NCI-H187 (cell line): ENCODE measurements at places on chromosomes 2 and 18.

GRCh38 chr2:5951471-5951870, 259.3 kb downstream of the SOX11 start:
- no peak for DNase-seq

GRCh38 chr2:28442328-28442727, 49.7 kb downstream of the FOSL2 start:
- DNase-seq = no peak

DNA sequence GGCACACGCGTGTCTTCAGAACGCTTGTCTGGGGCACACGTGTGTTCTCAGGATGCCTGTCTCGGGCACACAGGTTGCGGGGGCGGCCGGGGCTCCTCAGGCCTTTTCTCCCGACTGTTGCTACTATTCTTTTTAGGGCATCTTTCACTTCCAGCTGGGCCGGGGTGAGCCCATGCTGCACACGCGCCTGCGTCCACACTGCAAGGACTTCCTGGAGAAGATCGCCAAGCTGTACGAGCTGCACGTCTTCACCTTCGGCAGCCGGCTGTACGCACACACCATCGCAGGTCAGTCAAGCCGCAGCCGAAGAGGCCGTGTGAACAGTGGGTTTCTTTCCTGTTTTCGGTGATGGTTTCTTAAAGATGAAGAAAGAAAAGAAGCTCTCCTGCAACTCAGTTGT, 25.0 kb downstream of the CTDP1 start:
- no peak for DNase-seq

DNA sequence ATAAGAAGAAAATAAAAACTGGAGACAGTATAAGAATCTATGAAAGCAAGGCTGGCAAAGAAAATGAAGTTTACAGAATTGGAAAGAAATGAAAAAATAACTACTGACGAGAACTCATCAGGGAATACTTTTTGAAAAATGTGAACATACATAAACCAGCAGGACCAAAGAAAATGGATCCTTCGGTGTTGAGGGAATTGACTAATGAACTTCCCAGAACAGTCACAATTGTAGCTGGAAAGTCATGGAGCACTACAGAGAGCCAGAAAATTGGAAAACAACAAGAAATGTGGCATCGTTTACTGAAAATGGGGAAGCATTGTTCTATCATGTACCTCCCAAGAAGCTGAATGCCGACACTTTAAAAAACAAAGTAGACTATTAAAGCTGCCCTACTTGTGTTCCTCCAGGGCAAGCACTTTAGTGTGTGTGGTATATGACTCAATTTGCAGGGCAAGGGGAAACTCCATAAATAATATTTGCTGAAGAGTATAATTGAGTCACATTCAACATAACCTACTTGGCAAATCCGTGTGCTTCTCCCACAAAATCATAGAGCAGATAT, 1221.6 kb upstream of the NRXN1 start:
- no peak for DNase-seq

DNA sequence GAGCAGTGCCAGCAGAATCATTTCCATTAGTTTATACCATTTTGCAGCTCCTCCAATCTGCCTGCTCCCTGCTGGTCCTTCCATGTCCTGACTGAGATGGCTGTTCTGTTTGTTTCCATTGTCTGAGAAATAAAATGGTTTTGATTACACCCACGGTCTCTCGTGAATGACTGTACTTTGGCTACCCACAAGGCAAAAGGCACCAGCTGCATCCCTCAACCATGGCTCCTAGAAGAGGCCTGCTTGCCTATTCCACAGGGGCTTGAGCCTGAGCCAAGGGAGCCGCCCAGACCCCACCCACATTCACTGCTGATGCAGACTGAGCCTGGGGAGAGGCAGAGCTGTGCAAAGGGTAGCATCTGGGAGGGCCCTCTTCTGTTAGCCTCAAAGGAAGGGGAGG, 31.2 kb downstream of the MARCHF4 start:
- DNase-seq = no peak

DNA sequence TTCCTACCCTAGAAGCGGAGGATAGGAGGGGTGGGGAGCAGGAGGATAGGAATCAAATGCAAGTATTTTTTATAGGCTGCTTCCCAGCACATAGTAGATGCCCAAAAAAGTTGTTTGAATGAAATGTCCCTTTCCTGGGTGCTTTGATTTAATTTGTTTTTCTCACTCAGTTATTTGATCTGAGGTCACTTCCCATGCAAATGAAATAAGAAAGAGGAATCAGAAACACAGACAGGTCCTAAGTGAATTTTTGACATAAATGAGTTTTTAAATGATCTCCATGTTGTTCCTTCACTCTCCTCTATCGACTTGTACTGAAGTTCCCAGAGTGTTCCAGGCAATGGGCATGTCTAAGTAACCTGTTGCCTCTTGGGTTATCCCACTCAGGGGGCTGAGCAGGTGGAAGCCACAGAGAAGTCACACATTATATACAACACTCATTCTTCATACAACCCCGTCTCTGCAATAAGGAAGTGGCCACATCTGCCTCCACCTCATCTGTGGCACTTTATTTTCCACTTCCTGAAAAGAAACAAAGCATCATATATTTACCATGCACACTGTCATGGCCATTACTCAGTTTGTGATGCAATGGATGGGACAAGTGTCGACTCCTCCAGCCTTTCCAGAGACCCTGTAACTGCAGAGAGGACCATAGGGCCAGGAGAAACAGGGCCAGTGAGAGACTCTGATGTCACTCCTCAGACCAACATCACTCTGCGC, 81.9 kb upstream of the ZNF397 start:
- no peak for DNase-seq

GRCh38 chr18:10353791-10354190, 100.6 kb upstream of the APCDD1 start:
- DNase-seq = no peak

GRCh38 chr2:161976917-161977316, 97.1 kb downstream of the DPP4 start:
- no peak for DNase-seq

GRCh38 chr2:226756131-226756530, 43.5 kb downstream of the IRS1 start:
- DNase-seq = no peak
